ENCODE measurements at places on chromosomes 4 and X.

DNA sequence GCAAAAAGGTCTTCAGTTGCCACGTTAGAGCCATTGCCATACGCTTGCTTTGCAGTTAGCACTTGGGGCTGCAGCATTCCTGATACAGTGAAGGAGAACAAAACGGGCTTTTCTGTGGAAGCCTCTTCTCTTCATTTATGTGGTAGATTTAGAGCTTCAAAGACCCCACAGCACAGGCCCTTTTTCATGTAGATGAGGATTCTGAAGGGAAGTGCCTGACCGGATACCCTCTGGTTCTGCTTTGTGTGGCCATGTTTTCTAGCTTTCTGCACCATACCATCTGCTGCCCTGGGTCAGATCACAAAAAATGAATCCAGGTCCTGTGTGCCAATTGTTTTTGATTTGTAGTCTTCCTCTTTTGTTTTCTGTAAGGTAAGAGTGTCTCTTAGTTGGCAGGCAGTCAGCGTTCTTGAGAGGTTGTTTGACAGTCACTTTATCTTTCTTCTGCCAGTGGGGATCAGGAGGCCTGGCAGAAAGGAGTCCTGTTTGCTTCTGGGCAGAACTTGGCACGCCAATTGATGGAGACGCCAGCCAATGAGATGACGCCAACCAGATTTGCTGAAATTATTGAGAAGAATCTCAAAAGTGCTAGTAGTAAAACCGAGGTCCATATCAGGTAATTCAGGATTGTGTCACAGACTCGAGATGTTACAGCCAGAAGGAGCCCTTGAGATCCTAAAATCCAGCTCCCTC lies 7.7 kb downstream of the LAP3 start:
- DNase-seq = no peak

- DNase-seq = no peak
These were observed 17.0 kb downstream of the PAQR3 start for GRCh38 chr4:78922207-78922606.

DNA sequence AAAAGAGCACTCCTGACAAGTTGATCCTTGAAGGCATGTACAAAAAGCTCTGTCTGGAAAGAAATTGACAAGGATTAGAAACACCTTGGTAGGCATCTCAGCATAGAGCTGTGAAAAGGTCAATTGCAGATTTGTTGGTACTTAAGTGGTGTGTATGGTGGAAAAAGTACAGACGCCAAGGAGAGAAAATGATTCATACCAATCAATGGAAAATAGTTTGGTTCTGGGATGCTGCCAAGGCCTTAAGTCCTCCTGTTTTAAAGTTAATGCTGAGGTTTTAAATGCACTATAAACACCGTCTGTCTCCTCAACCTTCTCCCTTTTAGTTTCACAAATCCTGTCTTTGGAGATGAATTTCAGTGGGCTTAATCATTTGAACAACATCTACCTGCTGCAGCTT lies 524.1 kb downstream of the IL15 start:
- DNase-seq = no peak

GRCh38 chrX:153486171-153486570 lies 8.6 kb upstream of the BGN start:
- DNase-seq = no peak

GRCh38 chr4:40682290-40683101 lies 52.8 kb upstream of the RBM47 start:
- no peak for DNase-seq

- DNase-seq = no peak
These were observed 608.1 kb downstream of the MID1IP1 start for GRCh38 chrX:39409246-39409917.

- DNase-seq = no peak
These were observed 1055.2 kb upstream of the FTHL17 start for GRCh38 chrX:32126997-32127396.

GRCh38 chr4:121951521-121952110 lies at the start of gene TRPC3:
TRPC3 (minus strand) TSS chr4:121952060; CDS start chr4:121951680, 380 bp downstream.
- no peak for DNase-seq

- no peak for DNase-seq
These were observed 238.7 kb downstream of the DHRSX start for GRCh38 chrX:2261831-2262667.

DNA sequence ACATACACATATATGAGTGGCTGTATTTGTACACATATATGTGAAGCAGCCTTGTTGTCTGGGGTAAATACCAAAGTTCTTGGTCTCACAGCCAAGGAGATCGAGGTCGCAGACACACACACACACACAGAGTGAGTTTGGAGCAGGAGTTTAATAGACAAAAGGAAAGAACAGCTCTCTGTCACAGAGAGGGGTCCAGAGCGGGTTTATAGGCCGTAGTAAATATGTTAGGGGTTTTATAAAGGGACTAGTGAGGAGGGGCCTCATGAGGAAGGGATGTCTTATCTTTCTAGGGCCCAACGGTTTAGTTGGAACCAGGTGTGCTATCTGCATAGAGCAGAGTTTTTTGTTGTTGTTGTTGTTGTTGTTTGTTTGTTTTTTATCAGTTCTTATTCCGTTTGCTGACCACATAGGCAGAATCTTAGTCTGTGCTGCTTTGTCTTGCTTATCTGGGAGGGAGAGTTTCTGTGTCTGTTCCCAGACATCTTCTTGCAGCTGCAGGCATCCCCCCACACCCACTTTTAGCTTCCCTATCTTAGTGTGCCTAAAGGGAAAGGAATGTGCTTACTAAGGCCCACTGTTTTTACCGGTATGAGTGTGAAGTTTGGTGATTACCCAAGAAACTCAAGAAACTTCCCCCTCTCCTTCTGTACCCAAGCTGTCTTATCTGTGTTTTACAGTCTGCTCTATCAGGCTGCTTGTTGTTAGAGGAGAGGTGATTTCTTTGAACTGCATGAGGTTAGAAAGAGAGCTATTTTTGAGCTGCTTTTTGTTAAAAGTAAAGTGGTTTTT lies 91.9 kb downstream of the TENT5D start:
- DNase-seq = no peak

DNA sequence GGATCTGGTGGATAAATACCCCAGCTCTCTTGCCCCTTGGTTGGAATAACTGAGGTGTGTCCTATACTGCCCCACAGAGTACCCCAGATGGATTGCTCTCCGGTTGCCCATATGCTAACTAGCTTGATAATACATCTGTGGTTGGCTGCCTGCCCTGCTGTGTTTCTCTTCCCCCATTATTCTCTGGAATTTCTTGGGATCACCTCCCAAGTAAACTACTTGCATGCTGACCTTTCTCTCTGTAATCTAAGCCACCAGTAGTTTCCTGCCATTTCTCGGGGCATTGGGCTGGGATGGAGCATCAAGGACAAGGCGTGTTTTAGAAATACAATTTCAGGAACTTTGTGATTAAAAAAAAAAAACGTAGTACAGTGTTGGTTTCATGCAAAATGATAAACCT lies 25.2 kb downstream of the PPP1R2C start:
- DNase-seq = no peak

DNA sequence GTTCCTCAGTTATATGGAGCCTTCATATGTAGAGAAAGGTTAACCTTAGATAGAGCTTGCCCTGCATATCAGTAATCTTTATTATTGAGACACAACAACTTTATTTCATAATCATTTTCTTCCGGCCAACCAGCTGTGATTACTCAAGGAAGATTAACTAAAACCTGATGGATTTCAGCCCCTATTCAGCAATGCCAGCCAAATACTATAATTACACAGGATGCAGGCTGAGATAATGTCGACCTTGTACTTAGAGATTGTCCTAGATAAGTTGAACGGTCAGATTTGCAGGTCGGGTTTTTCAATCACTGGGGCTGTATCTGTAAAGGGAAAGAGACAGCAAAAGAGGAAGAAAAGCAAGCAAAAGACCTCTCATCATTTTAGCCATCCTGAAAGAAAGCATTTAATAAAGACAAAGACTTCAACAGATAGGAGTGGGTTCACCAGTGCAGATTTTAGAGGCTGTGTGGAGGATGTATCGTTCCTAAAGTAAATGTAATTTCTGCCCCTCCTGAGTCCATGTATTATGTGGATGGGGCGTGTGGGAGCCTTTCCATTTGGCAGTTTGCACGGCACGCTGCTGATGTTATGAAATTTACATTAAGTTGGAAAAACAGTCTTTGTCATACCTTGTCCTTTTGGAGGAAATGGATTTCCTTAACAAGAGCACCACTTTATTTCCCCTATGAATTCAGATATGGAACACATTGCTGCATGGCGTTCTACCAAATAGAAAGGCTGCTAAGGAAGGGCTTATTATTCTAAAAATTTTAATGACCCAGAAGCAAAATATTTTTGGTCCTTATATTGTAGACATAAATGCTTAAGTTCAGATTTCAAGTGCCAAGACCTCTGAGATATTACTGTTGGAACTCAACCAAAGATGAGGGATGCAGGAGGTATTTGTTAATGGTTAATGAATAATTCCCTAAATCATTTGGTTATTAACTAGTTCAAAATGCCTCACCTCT lies 496.7 kb downstream of the SPRY1 start:
- no peak for DNase-seq

- DNase-seq = no peak
These were observed 2086.5 kb upstream of the TENM3 start for GRCh38 chr4:180156684-180157083.

- no peak for DNase-seq
These were observed 279.2 kb downstream of the PPP3CA start for GRCh38 chr4:101068115-101068514.

DNA sequence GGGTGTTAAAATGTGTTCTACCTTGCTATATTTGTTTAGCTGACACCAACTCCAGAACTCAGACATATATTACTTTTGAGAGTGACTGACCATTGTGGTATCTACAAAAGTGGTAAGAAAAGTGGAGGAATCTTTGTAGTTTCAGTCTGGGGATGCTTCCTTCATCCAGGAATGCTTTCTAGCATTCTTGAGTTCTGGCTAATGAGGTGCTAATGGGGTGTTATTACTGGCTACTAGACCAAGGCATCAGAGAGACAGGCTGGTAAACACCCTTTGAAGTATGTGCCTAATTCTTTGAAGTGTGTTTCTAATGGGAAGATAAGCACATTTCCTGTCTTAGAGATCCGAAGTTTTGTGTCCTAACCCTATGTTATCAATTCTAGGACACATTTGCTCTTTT lies 310.4 kb downstream of the SPRY1 start:
- no peak for DNase-seq

DNA sequence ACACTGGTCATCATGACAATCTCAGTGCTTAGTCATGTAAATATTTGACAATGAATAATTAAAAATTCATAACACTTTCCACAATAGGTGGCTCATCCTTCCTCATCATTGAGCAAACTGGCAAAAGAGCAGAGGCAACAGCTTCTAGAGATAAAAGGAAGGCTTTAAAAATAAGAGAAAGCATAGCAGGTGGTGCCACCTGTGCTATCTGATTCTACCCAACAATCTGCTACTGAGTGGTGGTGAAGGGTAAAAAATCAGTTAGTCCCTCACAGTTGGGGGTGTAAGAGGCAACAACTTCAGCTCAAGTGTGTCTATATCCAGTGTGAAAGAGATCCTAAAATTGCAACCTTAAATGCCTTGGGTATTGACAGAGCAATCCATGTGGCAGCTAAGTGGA lies 280.1 kb upstream of the PPARGC1A start:
- no peak for DNase-seq

DNA sequence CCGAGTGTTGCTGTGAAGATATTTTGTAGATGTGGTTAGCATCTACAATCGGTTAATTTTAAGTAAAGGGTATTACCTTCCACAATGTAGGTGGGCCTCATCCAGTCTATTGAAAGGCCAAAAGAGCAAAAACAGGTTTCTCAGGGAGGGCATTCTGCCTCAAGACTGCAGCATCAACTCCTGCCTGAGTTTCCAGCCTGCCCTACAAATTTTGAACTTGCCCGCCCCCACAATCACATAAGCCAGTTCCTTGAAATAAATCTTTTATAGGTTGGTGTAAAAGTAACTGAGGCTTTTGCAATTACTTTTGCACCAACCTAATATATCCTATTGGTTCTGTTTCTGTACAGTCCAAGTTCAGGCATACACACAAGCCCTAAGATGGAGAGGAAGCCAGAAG lies 22.1 kb upstream of the PI4K2B start:
- DNase-seq = no peak

DNA sequence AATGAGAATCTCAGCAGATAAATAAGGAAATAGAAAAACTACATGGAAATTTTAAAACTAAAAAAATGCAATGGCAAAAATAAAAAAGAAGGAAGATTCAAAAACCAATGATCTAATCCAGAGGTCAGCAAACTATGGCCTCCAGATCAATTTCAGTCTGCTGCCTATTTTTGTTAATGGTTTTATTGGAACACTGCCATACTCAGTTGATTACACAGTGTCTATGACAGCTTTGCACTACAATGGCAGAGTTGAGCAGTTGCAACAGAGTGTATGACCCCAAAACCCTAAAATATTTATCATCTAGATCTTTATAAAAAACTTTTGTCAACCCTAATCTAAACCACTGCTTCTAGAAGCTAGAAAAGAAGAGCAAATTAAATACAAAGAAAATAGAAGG lies 170.3 kb downstream of the RAB28 start:
- no peak for DNase-seq

- DNase-seq = no peak
These were observed 248.3 kb upstream of the GATB start for GRCh38 chr4:152009031-152009670.

DNA sequence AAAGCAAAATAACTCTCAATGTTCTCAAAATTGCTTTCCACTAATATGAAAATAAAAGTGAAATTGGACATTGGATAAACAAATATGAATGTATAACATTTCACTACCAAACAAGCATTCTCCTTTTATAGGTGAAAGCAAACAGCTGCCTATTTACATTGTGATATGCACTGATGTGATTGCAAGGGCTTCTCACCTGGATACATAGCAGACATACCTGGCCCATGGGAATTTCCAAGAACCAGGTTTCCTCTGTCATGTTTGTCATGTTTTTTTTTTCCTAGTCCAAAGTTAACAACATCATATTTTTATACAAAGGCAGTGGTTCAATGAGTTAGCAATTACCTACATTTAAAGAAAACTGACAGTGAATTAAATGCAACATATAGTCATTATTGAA lies 228.5 kb downstream of the ANKRD50 start:
- no peak for DNase-seq

- no peak for DNase-seq
These were observed 191.7 kb downstream of the PALLD start for GRCh38 chr4:168688584-168688983.

DNA sequence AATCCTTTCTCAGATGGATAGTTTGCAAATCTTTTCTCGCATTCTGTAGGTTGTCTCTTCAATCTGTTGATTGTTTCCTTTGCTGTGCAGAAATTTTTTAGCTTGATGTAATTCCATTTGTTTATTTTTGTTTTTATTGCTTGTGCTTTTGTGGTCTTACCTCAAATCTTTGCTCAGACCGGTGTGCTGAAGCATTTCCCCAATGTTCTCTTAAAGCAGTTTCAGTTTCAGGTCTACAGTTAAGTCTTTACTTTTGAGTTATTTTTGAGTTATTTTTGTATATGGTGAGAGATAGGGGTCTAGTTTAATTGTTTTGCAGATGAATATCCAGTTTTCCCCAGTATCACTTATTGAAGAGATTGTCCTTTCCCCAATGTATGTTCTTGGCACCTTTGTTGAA lies 18.2 kb upstream of the SLC25A14 start:
- no peak for DNase-seq

DNA sequence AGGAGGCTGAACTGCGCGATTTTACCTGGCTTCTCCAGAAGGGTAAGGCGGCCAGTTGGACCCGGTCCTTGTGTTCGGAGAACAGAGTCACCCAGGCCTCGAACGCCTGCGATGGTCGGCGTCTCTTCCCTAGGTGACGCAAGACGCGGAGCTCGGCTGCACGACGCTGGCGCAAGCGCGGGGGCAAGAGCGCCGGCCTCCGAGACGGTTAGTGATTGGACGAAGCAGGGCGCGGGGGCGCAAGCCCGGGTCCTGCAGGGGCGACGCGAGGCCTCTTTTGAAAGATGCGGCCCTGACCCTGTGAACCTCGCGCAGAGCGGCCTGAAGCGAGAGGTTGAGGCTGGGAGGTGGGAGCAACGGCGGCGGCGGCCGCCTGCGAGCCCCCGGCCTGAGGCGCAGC lies 428 bp downstream of the ADAD1 start:
- DNase-seq = no peak

Measured in smooth muscle cell of the brain vasculature (primary cell).